Activated T-helper 1 cell treated with anti-CD3 and anti-CD28 coated beads, Interleukin-2, amount 50 U/mL, for 16 hours (primary cell): ENCODE measurements at places on chromosomes 3 and 15.

DNA sequence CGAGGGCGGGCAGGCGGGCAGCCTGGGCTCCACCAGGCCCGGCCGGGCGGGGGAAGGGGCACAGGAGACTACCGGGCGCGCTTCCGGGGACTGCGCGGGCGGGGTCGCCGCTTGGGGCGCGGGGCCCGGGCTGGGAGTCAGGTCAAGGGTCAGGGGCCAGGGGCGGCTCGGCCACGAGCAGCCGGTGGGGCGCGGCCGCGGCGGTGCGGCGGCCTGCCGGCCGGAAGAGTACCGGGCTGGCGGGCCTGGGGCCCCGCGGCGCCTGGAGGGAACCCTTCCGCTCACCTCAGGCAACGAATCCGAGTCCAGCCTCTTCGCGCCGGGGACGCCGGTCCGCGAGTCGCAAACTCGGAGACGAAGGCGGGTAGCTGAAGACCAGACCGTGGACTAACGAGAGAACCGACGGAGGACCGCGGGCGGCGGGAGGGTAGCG lies 225 bp downstream of the RHOA start:
- peak; percentile 43 for DNase-seq

- DNase-seq: no peak
Observed at GRCh38 chr3:181006541-181006940, 17.0 kb upstream of the DNAJC19 start.

GRCh38 chr3:188697127-188697526 lies 474.6 kb upstream of the TPRG1 start:
- no peak for DNase-seq

DNA sequence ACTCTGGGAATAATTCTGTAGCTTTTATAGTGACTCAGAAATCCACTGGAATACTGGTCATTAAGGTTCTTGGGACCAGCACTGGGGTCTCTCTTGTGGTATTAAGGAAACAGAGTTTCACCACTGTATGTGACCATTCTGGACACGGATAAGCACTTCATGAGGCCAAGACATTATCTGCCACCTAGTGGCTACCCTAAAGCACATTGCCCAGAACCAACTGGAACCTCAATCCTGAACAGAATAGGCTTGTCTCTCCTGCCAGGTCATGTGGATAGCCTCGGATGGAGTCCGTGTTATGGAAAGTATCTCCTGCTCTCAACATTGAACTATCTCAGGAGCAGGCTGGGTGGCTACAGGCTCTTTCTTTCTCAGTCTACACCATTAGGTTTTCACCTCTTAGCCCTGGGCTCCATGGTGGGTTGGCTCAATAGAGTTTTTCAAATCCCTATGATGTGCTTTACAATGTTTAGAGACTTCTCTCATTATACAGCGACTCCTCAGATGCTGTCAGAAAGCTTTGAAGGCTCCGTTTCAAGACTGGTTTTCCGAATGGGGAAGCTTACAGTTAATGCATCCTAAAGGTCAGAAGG lies 167.6 kb upstream of the ST8SIA2 start:
- DNase-seq: no peak

DNA sequence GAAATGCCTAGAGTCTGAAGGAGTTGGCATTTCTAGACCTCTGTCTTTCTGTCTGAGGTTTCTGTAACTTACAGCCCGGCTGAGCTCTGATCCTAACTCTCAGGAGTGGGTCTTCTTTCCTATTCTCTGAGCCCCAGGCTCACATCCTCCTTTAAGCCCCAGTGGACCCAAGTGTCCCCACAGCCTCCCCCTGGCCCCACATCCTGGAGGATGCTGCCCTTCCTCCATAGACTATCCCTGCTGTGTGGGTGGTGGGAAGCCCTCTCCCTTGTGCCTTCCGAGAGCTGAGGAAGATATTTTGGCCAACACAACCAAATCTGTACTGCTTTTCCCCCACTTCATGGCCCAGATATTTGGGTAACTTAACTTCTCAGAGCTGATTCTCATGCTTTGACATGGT lies 151.3 kb downstream of the LRTM1 start:
- DNase-seq: no peak

GRCh38 chr15:60407415-60407805 lies 9.6 kb upstream of the ANXA2 start:
- no peak for DNase-seq

DNA sequence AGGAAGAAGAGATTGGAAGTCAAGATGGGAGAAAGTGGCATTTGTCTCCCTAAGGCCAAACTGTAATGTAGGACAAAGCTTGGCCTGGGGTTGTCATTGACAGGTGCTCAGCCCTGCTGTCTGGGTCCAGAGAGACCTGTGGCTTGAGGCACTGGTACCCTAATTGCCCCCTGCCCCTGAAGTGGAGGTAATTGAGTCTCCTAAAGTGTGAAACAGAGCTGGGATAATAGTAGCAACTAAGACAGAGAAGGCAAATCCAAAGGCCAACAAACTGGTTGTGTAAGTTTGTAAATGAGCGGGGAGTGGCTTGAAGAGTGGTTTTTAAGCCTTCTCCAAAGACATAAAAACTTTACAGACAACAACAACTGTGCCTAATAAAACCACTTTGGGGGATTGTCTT lies 264.2 kb upstream of the ROPN1 start:
- DNase-seq: no peak

DNA sequence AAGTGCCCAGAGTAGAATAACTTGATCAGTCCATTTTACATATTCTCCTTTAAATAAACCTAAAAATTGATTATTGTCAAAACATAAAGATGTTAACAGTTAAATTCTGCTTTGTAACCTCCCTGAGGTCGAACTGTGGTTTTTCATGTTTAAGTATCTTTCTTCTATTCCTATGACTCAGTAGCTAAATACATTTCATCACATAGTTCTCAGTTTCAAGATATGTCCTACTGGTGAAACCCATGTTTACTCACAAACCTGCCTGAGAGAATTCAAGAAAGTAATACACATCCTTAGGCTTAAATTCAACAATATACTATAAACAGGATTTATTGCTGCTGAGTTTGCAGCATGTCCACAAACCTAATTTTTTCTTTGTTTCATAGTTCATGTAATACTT lies 692.9 kb downstream of the ZPLD1 start:
- DNase-seq: no peak

GRCh38 chr3:136819392-136819730 lies 435 bp downstream of the SLC35G2 start:
- no peak for DNase-seq

DNA sequence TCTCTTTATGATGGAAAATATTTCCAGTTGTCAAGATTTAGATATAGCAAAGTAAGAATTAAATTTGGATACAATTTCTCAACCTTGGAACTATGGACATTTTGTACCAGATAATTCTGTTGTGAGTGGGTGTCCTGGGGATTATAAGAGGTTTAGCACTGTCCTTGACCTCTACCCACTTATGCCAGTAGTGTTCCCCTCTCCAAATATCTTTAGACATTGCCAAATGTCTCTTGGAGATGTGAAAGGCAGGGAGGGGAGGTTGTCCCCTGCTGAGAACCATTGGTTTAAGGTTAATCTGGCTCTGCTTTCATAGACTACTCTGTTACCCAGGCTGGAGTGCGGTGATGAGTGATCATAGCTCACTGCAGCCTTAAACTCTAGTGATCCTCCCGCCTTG lies at the start of gene EBLN2:
TSS of gene EBLN2 (plus strand) at position 244 of the 400 bp plus-strand sequence. CDS start 423 bp downstream, outside the sequence.
- DNase-seq: no peak

DNA sequence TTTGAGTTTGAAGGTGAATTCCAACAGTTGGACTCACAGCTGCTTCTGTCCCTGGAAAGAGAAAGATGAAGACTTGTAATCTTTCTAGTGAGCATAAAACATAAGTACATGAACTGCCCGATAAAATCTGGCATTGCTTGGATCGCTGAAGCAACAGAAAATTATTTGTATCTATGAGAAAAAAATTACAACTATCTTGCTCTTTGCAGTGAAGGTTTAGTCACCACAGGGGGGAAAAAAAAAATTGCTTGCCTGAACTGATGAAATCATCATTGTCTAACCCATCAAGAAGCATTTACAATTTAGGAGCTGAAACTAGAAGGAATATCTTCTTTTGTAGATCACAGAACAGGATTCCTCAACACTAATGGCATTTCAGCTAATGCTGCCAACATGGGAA lies 20.0 kb downstream of the TMEM207 start:
- no peak for DNase-seq

GRCh38 chr15:56320316-56320715 lies 44.9 kb upstream of the TEX9 start:
- no peak for DNase-seq

- no peak for DNase-seq
Observed at GRCh38 chr15:100100926-100101325, 240.8 kb downstream of the ADAMTS17 start.

DNA sequence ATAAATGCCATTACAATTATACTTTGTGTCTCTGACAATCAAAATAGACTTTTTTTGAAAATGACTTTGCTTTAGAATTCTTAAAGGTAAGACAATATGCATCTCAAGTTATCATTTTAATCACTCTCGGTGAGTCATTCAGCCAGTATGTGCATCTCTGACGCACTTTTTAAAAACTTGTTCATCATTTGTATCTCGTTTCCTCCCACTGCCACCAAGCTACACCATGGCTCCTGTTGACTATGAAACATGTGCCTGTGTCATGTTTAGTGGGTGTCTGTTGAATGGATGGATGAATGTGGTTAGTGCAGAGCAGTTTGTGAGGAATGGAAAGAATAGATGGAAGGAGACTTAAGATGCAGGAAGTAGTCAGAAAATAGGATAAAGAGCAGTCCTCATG lies 68.6 kb downstream of the ARPP21 start:
- no peak for DNase-seq

GRCh38 chr15:31392761-31393401 lies 66.2 kb downstream of the KLF13 start:
- no peak for DNase-seq

DNA sequence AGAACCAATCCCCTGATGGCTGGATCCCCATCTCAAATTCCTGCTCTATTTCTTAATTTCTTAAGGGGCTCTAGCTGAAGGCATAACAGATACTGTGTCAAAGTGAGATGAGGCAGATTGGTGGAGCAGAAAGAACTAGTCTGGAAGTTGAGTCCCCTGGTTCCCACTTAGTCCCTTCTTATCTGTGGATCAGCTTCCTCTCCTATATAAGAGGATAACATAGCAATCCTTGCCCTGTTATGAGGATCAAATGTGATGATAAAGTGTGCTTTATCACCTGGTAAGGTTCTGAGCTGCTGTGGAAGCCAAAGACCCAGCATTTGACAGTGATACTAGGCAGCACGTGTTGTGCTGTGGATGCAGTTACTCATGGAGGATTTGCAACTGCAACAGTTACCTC lies 8.1 kb upstream of the SIN3A start:
- DNase-seq: no peak

DNA sequence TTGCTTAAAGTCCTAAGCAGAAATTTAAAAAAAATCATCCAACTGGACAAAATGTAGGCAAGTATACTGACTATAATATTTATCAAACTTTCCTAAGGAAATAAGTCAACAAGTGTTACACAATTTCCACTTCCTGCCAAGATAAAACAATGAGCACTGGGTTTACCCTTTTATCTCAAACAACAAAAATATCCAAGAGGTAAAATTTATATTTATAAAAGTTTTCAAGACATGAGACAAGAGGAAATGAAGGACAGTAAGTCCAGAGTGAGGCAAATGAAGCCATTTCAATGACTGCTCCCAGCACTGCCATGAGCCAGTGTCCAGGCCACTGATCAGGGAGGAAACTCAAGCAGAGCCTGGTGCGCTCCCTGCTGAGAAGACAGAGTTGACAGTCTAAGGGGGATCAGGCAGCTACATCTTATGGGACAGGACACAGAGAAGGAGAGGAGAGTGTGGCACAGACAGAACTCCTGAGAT lies 439.4 kb downstream of the RAP2B start:
- no peak for DNase-seq

- no peak for DNase-seq
Observed at GRCh38 chr3:13338996-13339395, 81.1 kb downstream of the NUP210 start.

- DNase-seq: no peak
Observed at GRCh38 chr3:101988596-101988995, 139.3 kb downstream of the NFKBIZ start.

DNA sequence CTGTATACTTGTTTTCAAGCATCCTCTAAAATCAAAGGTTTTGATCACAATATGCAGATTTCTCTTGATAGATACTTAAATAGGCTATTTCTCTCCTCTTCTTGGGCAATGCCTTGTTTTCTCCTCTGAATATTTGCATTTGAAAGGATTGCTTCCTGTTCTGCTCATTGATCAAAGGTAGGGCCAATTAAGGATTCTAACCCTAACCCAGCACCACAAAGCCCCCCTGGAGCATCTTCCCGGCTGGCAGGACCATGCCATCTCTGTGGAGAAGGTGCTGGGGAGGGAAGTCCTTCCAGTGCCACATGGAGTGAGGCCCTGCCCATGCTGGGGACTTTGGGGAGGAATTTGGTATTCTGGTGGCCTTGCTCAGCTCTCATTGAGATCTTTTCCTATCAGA lies 11.3 kb upstream of the NIPA2 start:
- DNase-seq: no peak
